ENCODE measurements at places on chromosomes 2 and 18. TPM values are rescaled to one million over a fixed set of nuclear protein-coding genes. Genes with fewer than 3 reads are reported as not detected.

GRCh38 chr18:75279381-75279780, 68.8 kb downstream of the TSHZ1 start:
- no peak for DNase-seq

The FRZB gene
- total RNA-seq: 2.4 TPM

The SERPINB13 gene
- total RNA-seq: not detected

The KLF11 gene
- total RNA-seq: 21.7 TPM

The TTC32 gene
- 3.6 TPM for total RNA-seq

DNA sequence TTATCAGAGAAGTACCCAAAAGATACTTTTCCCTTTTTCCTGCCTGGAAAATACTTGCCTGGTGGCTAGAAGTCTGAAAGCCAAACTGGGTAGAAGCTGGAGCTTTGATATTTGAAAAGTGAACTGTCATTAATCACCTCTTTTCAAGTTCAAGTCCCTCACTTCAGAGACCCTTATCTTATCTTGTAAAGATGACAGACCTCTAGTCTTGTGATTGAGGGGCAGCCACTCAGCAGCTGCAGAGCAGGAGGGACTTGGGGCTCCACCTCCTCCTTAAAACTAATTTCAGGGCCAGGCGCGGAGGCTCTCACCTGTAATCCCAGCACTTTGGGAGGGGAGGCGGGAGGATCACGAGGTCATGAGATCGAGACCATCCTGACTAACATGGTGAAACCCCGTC, 64.2 kb upstream of the CDCA7 start:
- DNase-seq: no peak
